Activated CD8-positive, alpha-beta memory T cell treated with anti-CD3 and anti-CD28 coated beads for 1 hour (primary cell): ENCODE measurements at places on chromosomes 5 and 9.

- no peak for DNase-seq
Measured at GRCh38 chr5:4766101-4766500, 374.0 kb upstream of the ADAMTS16 start.

GRCh38 chr5:173645437-173645807 is 29.0 kb upstream of the BOD1 start:
- no peak for DNase-seq

- DNase-seq: no peak
Measured at GRCh38 chr5:19655627-19656026, 332.4 kb downstream of the CDH18 start.

- DNase-seq: no peak
Measured at GRCh38 chr9:91483189-91483691, 59.6 kb upstream of the NFIL3 start.

DNA sequence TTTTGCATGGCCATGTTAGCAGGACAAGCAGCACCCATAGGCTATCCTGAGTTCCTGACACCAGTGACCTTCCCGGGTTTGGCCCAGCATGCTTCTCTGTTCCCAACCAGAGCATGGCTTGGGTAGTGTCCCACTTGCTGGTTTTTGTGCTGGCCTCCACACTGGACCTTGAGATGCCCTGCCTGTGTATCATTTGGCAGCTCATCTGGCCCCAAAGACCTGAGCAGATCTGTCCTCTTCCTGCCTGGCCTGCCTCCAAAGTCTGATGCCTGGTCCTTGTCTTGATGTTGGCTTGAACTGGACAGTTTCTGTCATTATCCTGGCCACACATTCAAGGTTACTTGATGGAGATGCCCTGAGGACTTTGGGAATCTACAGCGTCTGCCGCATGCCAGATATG is 590.7 kb upstream of the KLF4 start:
- DNase-seq: no peak

GRCh38 chr5:176700239-176700847 is 53.1 kb downstream of the TSPAN17 start:
- DNase-seq: no peak

DNA sequence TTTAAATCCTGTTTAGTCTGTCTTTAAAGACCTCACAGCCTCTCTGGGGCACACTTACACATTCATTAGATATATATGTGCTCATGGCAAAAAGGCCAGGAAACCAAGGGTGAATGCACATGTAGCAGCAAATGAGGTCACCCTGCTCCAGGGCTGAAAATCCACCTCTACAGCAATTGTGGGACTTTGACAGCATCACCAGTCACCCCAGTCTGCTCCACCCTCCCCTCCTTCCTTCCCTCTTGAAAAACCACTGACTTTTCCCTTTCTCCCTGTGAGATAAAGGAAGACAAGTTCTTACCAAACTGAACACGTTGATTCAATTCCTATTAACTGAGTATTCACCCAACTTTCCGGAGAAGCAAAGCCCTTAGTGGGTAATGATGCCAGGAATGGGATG is 15.2 kb upstream of the SH3RF2 start:
- DNase-seq: no peak

GRCh38 chr9:101705135-101705661 is 33.2 kb downstream of the GRIN3A start:
- DNase-seq: no peak

GRCh38 chr9:98533132-98533531 is 175.6 kb downstream of the GABBR2 start:
- no peak for DNase-seq

GRCh38 chr5:95284572-95285408 is at the start of gene MCTP1:
Gene MCTP1 (minus strand): TSS chr5:95285094.
- no peak for DNase-seq

DNA sequence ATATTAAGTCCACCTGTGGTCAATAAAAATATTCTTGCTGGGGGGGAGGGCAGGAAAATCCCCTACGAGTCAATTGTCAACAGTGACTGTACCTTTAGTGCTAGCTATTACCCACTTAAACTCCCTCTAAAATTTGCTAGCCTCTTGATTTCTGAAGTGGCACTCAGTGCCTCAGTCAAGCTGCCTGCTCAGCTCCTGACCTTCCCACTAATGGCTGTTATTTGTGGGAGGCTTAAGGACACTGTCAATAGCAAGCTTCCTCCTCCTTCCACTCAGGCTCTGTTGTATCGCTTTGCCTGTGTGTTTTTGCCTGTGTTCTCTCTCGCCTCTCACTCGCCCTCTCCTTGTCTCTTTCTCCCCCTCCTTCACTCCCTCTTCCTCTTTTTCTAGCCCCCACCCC is 140.8 kb downstream of the BNC2 start:
- no peak for DNase-seq

DNA sequence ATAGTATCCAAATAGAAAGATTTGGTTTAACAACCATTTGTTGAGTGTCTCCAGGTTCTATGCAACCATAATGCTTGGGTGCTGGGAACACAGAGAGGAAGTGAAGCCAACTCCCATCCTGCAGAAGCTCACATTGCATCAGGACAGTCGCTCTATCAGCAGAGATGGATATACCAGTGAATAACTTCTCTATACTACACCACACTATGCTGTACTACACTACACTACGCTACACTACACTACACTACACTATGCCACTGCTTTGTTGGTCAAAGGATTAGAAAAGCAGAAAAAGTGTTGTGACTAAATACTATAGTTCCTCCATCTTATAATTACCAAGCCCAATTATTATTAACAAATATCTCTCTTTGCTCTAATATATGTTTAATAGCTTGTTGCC is 89.2 kb upstream of the PRRC1 start:
- no peak for DNase-seq

DNA sequence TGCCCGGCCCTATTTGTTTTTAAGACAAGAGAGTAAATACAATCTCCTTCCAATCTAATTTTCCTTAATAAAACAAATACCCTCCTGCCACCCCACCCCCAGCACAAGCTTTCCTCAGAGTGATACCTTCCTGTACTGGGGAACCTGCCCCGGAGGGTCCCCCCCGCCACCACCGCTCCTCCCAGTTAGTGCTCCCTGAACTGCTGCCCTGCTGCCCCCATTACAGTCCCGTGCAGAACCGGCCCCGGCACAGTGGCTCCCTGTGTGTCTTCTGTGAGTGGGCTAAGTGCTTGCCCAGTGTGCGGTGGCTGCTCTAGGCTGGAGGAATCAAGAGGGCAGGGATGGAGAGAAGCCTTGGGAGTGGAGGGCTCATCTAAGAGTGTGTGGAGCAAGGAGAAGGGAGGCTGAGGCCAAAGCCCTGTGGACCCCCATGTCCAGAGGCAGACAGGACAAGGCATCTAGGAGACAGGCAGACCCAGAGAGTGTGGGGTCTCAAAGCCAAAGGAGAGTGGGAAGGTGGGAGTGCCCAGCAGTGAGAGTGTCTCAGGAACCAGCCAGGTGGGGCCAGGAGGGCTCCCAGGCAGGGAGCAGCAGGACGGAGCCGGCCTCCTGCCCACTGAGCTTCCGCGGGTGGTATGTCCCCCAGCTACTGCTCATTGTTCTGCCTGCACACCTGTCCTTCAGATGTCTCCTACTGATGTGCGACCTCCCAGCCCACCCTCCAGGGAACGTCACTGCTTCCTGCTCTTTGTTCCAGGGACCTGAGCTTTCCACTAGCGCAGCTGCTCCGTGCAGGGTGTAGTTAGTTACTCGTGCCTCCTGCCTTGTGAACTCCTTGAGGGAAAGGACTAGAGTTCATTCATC is 129.0 kb downstream of the DAB2IP start:
- no peak for DNase-seq

GRCh38 chr5:40904205-40904993 is 4.9 kb upstream of the C7 start:
- DNase-seq: no peak

DNA sequence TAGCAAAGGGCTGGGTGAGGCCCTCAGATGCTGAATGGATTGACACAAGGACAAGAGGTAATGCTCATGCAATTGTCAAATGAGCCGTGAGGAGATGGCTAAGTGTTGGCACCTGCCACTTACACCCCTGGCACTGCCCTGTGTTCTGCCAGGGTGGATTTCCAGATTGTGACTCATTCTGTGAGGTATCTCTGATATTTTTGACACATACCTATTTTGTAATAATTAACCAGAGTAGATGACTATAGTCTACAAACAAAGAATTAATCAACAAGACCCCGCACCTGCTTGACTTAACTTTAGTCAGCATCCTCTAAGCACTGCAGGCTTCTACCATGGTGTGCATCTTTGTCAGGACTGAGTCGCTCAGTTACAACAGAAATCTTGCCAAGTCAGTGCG is 200.8 kb downstream of the DIRAS2 start:
- DNase-seq: no peak

DNA sequence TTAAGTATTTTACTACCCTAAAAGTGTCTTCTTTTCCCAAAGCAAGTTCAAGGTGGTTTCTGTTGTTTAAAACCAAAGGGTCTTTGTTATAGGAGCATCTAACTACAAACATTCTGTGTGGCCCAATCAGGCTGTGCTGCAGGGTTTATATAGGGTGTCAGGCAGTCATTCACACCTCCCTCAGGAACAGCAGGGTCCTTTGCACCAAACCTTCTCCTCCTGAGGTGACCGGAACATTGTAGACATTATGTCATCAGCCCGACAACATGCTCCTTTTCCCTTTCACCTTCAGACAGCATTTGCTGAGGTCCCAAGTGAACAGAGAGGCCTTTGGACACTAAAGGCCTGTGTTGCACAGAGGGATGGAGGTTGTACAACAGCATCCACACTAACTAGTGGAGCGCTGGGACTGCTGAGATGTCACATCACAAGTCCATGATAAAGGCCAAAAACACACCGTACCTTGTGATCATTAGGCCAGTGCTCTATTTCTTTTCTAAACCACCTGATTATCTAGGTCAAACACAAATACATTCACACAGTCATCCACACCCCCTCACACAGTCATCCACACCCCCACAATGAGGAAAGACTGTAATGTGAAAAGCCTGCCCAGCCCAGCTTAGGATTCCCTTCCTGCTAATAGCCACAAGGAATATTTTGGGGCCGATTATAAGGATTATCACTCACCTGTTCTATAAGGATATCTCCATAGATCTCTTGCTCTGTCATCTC is 123.8 kb upstream of the VLDLR start:
- DNase-seq: no peak

- DNase-seq: no peak
Measured at GRCh38 chr5:68418201-68418600, 202.6 kb downstream of the PIK3R1 start.

DNA sequence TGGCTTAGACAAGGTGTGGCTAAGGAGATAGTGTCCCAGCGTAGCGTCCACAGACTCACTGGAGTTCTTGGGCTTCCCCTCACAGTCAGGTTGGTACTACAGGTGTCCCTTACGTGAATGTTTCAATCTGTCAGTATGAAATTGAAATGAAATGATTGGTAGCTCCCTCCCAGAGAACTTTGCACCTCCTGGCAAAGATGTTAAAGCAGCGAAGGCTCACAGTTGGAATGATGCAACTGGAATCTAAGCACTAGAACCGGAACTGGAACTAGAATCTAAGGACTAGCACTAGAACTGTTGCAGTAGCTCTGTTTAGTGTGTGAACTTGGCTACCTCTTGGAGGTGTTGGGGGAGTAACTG is 1.1 kb downstream of the SLC31A1 start:
- DNase-seq: no peak

GRCh38 chr5:133668458-133668857 is 56.1 kb upstream of the FSTL4 start:
- DNase-seq: no peak

- no peak for DNase-seq
Measured at GRCh38 chr9:16361118-16361517, 509.4 kb downstream of the BNC2 start.

DNA sequence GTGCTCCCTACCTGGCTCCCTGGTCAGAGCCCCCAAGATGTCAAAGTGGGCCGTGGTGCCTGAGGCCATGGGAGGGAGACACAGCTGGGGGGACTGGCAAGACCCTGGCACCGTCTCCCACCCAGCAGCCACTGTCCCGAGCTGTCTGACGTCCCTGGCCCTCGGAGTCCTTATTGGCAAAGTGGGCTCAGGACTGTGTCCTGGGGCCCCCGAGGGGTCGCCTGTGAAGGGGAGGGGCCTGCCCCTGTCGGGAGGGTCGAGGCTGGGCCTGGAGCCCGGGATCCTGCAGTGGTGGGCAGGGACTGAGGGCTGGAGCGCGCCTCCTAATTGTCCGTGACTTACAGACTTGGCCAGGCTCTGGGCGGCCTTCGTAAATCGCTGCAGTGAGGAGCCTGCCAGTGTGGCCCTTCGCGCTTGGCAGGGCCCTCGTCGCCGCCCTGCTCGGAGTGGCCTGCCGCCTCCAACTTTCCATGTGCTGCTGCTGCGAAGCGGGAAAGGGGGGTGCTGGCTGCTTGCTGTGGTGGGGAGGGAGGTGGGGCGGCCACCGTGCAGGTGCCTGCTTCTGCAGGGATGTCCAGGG is 13.7 kb downstream of the MYMK start:
- DNase-seq: no peak

DNA sequence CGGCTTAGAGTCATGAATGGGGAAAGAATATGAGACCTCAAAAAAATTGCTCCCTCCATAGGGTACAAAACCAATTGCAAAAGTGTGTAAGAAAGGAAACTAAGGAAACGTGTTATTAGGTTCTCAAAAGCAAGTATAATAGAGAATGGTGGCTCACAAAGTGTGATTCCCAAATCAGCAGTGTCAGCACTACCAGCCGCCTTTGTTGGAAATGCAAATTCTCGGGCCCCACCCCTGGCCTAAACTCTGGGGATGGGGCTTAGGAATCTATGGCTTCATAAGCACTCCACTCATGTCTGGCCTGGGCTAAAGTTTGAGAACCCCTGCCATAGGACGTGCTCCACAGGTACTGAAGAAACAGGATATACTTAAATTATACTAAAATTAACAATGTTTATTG is 1.6 kb upstream of the CCDC69 start:
- no peak for DNase-seq

- DNase-seq: no peak
Measured at GRCh38 chr5:150404941-150405816, 7.5 kb downstream of the CD74 start.

DNA sequence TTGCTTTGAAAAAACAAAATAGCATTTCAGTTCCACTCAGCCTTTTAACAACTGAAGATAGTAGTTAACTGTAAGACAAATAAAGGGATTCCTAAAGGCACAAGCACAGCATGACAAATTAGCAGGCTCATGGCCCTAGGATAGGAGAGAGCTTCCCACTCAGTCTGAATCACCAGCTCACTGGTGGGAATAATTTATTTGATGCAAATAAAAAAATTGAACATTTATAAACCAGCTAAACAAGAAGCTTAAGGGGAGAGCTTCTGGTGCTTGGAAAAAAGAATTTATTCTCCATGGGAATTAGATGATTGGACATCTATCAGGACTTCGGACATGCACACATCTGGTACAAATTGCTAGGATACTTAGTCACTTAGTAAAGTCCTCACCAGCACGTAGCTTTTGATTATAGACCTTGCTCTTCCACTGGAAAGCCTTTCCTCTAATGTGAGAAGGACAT is 294.1 kb upstream of the TNC start:
- no peak for DNase-seq

DNA sequence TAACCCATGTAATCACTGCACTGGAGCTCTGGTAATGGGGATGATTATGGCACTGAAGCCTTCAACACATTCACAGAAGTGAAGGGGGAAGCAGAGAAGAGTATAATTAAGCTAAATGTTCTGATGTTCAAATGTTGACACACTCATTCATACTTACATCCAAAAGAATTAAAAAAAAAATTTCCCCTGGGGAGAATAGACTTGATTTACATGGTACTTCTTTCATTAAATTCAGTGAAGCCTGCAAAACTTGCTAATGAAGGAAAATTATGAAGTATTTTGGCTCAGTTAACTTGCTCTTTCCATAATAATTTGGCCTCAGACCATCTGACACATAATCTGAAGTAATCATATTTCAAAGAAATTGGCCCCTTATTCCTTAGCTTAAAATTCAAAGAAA is 428.8 kb downstream of the SH3GL2 start:
- no peak for DNase-seq

- DNase-seq: no peak
Measured at GRCh38 chr5:96952118-96952750, 16.4 kb downstream of the LNPEP start.
